ENCODE measurements at places on chromosomes 12 and 14.

DNA sequence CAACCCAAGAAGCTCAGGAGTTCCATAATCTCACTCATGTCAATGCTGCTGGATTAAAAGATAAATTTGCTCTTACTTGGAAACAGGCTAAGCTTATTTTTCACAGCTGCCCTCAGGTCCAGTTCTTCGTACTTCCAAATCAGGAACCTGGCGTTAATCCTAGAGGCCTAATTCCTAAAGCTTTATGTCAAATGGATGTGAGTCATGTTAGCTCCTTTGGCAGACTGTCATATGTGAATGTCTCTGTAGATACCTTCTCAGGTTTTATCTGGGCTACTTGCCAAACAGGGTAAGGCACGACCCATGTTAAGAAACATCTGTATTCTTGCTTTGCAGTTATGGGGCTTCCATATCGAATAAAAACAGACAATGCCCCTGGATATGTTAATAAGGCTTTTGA is 504.6 kb downstream of the ALG10 start:
- no peak for DNase-seq

DNA sequence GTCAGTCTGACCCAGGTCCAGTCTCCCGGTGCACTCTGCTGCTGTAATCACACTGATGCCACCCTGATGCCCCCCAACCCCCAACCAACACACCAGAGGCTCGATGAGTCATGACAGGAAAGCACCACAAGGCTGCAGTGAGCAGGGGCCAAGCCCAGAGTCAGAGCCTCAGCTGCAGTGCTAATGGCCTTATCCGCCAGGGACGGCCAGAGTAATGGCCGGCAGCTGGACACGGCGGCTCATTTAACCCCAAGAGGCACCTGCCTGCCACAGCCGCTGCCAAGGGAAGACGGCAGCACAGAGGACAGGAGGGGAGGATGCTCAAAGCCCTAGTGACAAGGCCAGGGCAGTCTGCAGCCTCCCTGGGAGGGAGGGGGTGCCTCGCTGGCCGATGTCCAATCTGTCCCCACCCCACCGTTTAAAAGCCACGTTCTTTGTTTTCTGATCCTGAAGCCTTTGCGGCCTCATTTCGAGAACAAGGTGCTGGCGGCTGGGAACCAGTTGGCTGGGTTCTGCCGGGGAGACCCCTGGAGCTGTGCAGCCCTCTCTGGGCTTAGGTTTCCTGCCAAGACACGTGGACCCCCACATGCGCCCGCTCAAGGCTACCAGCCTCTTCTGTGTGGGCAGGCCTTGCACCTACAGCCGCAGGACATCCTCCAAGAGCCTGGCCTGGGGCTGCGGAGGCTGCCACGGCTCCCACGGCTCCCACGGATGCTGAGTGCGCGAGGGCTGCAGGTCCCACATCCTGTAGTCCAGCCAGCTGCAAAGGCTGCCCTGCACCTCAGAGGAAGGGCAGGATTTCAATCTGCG is 13.1 kb downstream of the CCDC85C start:
- no peak for DNase-seq

GRCh38 chr14:55715889-55716288 is 135.9 kb downstream of the KTN1 start:
- DNase-seq = no peak

DNA sequence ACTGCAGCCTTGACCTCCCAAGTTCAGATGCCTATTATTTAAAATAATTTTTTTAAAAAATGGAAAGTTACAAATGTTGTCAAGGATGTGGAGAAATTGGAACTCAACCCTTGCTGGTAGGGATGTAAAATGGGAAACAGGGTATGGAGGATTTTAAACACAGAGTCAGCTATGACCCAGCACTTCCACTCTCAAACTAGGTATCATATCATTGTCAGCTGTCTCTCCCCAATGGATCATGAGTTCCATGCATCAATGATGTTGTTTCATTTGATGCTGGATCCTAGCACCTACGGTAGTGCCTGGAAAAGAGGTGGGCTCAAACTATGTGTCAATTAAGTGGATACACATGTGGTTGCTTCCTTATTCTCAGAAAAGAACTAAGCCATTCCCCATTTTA is 150.9 kb downstream of the RIMBP2 start:
- DNase-seq = no peak

DNA sequence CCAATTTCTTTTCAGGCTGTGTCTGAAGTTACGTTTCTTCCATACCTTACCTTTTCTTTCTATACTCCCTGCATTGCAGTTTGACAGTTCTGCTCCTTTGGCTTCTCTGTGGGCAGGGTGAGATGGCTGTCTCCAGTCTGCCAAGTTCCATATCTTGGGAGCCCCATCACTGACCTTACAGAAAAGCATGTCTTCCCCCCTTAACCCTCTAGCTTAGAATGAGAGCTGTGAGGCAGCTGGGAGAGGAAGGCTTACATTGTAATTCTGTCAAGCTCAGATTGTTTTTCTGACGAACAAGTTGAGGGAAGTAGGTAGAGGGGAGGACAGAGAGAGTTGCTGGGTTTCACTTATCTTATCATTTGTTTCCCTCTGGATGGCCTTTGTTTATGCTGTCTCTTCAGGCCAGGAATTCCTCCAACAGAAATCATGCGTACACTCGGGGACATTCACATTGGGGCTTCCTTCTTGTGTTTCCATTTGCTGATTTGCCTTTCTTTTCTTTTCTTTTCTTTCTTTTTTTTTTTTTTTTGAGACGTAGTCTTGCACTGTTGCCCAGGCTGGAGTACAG is 9.3 kb downstream of the DAAM1 start:
- no peak for DNase-seq

GRCh38 chr14:54253195-54253947 is 143.4 kb upstream of the CDKN3 start:
- DNase-seq = peak; percentile 27

GRCh38 chr12:42332301-42333285 is 6.6 kb downstream of the PPHLN1 start:
- peak; percentile 19 for DNase-seq

DNA sequence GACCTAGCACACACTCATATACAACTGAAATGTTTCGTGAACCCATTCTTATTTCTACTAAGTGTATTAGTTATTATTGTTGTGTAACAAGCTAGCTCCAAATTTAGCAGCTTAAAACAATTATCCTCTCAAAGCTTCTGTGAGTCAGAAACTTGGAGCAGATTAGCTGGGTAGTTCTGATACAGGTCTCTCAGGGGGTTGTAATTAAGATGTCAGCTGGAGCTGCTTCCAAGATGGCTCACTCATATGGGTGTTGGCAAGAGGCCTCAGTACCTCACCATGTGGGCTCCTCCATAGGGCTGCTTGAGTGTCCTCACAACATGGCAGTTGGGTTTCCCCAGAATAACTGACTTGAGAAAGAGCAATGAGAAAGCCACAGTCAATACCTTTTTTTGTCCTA is 9.8 kb downstream of the GPR135 start:
- no peak for DNase-seq

DNA sequence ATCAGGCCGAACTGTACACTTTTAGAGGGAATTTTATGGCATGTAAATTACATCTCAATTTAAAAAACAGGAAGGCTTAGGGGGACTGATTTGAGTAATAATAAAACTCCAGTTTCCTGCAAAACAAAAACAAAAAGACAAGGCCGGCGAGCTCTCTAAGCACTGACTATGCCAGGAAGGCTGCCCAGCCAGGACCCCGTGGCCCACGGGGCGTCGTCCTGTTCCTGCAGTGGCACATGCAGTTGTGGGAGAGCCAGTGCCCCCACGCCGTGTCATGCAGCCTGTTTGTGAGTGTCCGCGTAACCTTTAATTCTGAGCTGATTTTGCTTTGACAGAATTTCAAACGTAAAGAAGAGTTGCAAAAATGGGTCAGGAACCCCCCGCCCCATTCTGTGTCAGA is 10.5 kb downstream of the XRCC3 start:
- DNase-seq = no peak

DNA sequence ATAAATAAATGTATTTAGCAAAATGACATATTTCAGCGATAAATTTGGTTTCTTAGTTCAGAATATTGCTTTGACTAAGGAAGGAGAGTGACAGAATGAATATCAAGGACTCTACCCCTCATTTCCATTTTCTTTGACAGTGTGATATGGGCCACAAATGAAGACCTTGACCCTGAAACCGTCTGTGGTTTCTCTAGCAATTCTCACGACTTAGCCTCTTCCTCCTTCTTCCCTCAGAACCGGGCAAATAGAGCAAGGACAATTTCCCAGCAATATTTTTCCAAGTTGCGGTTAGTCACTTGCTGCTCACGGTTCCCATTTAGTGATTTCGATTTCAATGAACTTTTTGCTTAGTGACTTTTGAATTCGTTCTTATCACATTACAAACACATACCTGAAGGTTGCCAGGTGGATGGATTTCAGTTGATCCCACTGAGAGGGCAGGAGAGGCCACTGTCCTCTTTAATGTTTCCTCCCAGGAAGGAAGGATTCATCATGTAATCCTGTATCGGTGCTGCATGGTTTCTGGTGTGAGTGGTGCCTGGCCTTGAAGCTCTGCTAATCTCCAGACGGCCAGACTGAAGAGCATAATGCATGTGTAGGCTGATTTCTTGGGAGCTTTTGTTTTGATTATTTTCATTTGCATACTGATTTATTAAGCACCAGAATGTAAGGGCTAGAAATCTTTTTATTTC is 77.6 kb downstream of the CHST11 start:
- DNase-seq = no peak

DNA sequence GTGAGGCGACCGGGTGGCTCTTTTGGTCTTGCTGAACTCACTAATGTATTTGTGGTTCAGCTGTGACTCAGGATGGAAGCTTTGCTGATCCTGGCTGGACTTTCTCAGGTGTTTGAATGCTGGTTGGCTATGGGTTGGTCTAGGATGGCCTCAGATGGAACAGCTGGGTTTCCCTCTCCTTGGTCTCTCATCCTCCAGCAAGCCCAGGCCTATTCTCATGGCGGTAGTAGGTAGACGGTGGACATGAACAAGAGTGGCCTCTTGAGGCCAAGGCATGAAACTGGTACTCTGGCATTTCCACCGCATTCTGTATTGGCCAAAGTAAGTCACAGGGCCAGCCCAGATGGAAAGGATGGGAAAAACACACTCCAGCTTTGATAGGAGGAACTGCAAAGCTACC is 11.8 kb upstream of the POLR3B start:
- peak; percentile 35 for DNase-seq

DNA sequence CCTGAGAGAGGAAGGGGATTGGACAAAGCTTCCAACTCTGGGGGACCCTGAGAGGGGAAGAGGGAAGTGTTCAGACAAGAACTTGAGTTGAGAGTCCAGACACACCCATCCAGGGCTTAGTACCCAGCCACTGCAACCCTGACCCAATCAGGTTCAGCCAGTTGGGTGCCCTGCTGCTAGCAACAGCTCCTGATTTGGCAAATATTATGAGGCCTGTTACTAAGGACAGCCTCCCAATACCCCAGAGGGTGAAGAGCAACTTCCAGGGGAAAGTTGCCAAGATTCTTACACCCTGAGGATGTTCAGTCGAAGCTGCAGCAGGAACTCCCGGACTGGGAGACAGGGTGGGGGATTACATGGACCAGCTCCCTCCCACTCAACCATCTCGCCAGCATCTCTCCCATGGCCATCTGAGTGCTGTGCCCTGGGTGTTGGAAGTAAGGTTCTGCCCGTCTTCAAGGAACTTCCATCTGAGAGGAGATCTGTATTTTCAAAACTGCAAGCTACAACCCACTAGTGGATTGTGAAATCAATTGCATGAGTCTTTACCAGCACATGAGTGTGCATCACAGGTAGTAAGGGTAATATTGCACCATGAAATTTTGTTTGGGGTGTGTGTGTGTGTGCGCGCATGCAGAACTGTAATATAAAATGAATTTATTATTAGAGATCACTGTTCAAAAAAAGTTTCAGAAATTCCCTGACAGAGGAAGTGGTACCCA is 11.5 kb upstream of the KRT78 start:
- peak; percentile 12 for DNase-seq

DNA sequence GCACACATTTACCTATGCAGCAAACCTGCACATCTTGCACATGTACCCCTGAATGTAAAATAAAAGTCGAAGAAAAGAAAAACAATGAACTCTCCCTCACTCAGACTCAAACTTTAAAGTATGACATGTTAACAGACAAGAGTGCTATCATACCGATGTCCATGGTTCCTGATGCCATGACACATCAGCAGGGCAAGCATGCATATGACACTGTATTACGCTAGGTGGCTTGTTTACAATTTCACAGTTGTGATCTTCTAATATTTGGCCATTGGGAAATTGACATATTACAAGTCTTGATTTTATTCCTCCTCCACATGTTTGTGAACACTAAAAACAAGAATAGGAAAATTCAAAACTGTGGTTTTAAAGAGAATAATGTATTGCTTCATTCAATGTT is 126.6 kb downstream of the ADAMTS20 start:
- no peak for DNase-seq

DNA sequence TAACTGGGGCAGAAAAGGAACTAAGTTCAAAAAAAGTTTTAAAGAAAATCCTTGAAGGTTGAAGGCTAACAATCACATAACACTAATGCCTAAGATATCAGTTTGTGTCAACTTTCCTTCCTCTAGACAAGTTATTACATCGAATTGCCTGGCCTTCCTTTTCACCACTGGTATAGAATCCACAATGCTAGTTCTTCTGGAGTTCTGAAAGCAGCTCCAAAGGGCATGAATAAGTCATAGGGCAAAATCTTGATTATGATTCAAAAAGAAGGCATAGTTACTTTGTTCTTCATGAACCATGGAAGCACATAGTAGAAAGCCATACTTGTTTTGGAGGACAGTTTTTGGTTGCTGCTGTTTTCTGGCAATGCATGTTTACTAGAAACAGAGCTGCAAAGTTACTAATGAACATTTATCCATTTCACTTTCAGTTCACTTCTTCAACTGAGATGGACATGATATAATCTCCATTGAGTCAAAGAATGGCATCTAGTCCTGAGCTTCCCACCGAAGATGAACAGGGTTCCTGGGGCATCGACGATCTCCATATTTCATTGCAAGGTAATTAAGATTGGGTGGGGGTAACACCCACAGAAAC is 56.0 kb downstream of the SYNE2 start:
- no peak for DNase-seq

DNA sequence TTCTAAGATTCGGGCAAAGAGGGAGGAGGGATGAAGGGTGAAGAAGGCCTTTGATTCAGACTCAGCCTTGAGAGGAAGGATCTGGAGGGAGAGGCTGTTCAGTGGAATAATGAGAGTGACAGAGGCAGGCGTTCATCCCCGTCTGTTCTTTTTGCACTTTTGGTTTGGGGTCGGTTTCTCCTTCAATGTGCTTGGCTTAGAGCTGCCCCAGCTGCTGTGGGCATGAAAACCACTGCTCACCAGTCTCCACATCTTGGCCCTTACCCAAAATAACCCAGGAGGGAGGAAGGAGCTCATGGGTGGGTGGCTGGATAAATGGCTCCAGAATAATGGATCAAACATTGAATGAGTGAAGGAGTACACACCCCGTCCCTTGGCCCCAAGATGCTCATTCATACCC is 261.7 kb upstream of the FKBP4 start:
- no peak for DNase-seq

DNA sequence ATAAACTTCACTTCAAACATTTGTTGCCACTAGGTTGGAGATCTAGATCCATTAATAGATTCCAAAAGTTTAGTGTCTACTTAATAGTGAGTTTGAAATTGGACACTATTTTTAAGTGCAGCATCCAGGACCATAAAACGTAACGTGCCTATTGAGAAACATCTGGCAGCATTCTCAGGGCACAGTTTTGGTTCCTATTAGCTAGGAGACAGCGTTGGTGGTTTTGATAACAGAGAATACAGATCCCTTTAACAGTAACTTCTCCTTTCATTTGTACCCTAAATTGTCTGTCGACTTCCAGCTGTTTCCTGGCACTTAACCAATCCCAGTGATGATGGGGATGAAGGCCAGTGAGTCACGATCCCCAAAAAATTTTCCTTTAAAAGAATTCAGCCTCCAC is 25.8 kb downstream of the KCNK10 start:
- no peak for DNase-seq

GRCh38 chr14:20400965-20401593 is 12.2 kb downstream of the TEP1 start:
- DNase-seq = no peak
